Sciatic nerve (tissue), 2 donors: ENCODE measurements at places on chromosomes 2 and 18. TPM values are rescaled to one million over a fixed set of nuclear protein-coding genes. Genes with fewer than 3 reads are reported as not detected.

Gene HES6
- total RNA-seq, result 6.1 TPM

Gene VIT
- 67.9 TPM for total RNA-seq

Gene FSHR
- total RNA-seq, result not detected

Gene FECH
- total RNA-seq, result 47.0 TPM

Gene BBS5
- 13.5 TPM for total RNA-seq

Gene THOC1
- 57.2 TPM for total RNA-seq

Gene ERFE
- total RNA-seq, result 0.58 TPM

Gene NOTO
- not detected for total RNA-seq

Gene SLC8A1
- total RNA-seq, result 21.0 TPM
